ENCODE measurements at places on chromosomes 6 and 20.

- no peak for DNase-seq
Observed at GRCh38 chr6:155132617-155133016, 131.2 kb upstream of the CLDN20 start.

DNA sequence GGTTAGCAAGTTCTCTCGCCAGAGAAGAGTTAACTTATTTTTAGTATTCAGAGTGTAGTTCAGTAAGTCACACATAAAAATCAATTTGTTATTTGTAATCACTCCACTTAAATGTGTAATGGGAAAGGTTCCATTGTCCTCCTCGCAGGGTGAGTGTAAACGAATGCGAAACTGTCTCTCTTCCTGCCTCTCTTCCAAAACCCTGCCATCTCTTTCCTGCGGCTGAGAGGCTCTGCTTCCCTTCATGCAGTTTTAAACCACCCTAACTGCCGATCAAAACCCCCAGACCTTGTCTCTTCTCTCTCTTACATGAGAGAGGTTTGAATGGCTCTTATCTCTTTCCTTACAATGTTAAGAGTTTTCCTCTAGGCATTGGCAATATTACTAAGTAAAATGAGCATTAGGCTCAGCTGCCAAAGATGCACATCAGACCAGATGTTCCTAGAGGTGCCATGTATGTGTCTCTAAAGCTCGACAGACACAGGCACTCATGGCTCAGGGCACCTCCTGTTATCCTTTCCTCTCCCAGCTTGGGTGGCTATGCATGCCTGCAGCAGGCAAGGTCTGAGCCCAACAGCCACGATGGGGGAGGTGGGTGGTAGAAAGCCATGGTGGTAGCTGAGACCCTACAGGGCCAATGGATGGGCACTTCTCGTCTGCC, 91.2 kb downstream of the JARID2 start:
- no peak for DNase-seq

DNA sequence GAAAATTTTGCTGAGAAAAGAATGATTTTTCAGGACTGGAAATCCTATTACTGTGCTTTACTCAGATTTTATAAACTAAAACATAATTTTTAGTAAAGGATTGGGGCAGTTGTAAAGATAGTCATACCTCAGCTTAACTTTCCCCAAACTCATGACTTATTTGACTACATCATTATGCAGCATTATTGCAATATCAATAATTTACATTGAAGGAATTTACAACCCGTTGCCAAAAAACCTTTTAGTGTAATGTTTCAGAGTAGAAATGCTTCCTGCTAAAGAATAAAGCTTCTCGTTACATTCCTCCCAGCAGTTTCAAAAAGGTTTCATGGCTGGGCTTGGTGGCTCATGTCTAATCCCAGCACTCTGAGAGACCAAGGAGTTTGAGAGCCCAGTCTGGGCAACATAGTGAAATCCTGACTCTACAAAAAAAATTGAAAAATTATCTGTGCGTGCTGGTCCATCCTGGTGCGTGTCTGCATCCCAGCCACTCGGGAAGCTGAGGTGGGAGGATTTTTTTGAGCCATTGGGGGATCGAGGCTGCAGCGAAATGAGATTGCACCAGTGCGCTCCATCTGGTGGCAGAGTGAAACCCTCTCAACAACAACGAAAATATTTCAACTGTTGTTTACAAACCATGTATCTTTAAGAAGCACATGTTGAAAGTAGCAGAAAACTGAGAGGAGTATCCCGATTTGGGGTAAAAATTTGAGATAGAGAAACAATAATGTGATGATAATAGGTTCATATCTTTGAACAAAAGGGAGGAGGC, 4.4 kb downstream of the AMD1 start:
- DNase-seq, result peak; percentile 37

GRCh38 chr20:49700411-49701185, 13.1 kb downstream of the B4GALT5 start:
- no peak for DNase-seq

DNA sequence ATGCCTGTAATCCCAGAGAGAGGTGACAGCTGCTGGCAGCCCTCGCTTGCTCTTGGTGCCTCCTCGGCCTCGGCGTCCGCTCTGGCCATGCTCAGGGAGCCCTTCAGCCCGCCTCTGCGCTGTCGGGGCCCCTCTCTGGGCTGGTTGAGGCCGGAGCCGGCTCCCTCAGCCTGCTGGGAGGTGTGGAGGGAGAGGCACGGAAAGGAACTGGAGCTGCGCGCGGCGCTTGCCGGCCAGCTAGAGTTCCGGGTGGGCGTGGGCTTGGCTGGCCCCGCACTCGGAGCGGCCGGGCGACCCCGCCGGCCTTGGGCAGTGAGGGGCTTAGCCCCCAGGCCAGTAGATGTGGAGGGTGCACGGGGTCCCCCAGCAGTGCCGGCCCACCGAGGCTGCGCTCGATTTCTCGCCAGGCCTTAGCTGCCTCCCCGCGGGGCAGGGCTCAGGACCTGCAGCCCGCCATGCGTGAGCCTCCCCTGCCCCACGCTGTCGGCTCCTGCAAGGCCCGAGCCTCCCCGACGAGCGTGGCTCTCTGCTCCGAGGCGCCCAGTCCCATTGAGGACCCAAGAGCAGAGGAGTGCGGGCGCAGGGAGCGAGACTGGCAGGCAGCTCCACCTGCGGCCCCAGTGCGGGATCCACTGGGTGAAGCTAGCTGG, 34.6 kb downstream of the C6orf52 start:
- DNase-seq, result no peak

- DNase-seq, result no peak
Observed at GRCh38 chr6:128572294-128572693, 51.9 kb upstream of the PTPRK start.

DNA sequence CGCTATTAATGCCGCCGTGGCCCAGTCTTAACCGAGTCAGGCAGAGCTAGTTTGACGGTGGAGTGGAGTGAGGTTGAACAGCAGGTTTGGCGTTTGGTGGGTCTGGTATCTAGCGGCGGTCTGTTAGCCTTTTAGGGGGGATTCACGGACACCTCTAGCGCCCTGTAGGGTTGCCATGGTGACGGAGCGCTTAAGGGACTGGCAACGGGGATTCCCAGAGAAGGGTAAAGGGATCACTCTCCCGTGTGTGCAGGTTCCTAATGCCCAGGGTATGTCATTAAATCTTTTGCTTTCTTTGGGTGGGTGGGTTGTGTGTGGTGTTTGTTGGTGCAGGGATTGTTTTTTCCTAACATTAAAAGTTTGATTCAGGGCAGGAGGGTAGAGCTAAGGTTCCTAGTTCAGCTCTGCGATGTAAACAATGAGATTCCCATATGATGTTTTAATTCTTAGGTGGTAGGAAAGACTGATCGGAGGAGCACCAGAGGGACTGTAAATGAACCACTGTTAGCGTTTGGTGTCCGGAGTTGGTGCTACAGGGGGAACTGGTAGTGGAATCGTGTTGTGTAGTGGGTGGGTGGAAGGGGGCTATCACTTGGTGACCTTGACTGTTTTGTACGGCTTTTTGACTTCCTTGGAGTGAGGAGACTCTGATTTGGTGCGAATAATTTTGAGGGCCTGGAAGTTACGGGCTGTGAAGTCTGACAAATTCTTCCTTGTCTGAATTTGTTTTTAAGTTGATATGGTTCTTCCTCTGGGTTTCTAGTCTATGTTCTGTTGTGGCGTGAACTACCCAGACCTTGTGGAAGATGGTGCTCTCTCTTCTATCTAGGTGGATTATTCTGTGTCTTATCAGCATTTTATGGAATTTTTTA, 5.0 kb downstream of the BRD2 start:
- DNase-seq, result peak; percentile 62

- DNase-seq, result peak; percentile 6
Observed at GRCh38 chr6:150720774-150721233, 121.1 kb downstream of the PLEKHG1 start.

DNA sequence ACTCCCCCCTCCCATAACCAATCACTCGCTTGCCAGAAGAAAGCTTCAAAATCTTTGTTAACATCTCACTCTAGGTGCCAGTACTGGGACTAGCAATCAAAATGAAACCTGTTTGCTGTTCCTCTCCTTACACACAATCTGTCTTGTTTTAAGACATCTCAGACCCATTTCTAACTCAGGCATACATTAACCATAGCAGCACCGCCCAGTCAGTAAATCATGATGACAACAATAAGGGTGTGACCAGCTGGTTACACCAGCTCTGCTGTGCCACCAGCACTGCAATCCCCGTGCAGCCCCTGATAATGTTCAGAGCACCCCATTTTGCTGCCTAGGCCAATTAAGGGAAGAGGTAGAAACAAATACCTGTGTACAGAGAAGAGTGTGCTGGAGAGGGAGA, 185.2 kb upstream of the TAB2 start:
- no peak for DNase-seq

DNA sequence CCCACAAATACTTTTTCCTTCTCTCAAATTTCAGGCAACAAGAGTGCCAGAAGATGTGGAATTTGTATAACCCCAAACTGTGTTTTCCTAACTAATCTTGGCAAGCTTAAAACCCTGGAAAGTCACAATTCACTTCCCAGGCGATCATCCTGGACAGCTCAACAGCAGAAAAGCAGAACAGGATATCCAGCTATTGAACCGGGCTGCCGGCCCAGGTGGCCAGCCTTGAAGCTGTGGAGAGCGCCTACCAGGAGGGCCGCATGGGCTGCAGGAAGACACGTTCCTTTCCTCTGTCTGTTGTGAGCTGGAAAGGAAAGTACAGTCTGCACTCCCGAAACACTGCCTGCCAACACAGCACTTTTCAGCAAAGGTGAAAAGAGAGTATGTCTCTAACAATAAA, 719.7 kb upstream of the MARCKS start:
- DNase-seq, result no peak

GRCh38 chr6:10557913-10558312, 36.8 kb downstream of the GCNT2 start:
- no peak for DNase-seq

GRCh38 chr6:10415617-10416480, 975 bp upstream of the TFAP2A start:
- DNase-seq, result no peak

DNA sequence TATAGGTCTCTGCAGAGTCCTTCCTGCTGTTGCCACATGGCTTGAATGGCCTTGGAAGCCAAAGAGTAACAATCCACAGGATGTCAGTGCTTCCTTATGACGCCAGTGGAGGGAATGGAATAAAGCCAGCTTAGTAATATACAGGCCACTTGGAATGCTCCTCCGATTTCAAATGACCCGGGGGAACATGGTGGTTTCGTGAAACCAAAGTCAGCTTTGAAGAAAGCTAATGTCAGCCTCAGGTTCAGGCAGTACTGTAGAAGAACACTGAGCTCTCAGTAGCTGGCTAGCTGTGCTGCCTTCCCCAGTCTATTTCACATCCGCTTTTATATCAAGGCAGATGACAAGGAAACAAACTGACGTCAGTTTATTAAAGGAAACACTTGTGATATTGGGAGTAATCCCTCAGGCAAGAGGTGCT, 189.1 kb downstream of the DTNBP1 start:
- DNase-seq, result no peak

DNA sequence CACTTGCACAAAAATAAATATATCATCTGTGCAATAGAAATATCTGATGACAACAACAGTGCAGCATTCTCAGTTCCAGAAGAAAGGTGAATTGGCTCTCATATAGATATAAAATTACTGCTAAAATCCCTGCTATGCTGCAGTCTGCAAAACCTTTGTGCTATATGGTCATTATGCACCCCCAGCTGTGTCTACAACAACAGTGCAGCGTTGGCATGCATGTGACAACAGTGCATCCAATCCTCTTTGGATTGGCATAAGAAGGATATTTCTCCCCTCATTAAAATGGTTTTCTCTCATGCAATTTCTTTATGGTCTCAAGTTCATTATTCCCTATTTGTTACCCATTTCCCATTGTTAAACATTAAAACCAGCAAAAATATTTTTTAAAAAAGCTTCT, 23.1 kb downstream of the OR2B6 start:
- DNase-seq, result no peak

GRCh38 chr6:170114187-170114945, 176.5 kb downstream of the DLL1 start:
- no peak for DNase-seq

- DNase-seq, result no peak
Observed at GRCh38 chr6:250676-251075, 41.6 kb upstream of the DUSP22 start.

- DNase-seq, result no peak
Observed at GRCh38 chr20:10669843-10670446, 3.9 kb downstream of the JAG1 start.

DNA sequence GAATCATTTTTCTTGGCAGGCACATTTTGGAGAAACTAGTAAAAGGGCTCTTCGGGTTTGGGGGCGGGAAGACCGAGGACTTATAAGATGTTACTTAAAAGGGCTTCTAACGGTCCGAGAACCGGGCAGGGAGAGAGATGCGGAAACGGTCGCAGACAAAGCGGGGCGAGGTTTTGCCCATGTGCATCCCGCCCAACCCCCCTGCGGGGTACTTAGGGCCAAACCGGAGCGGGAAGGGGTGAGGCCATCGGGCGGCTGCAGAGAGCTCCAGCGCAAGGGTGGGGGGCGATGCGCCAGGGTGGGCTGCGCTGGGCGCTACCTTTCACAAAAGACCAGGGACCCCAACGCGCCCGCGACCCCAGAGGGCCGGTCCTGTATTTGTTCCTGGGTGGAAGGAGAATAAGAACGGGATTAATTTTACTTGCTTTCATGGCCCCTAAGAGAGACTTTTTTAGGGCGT, 616 bp downstream of the TUBB start:
- DNase-seq, result peak; percentile 82

- DNase-seq, result no peak
Observed at GRCh38 chr6:18405477-18406293, 18.5 kb downstream of the RNF144B start.

DNA sequence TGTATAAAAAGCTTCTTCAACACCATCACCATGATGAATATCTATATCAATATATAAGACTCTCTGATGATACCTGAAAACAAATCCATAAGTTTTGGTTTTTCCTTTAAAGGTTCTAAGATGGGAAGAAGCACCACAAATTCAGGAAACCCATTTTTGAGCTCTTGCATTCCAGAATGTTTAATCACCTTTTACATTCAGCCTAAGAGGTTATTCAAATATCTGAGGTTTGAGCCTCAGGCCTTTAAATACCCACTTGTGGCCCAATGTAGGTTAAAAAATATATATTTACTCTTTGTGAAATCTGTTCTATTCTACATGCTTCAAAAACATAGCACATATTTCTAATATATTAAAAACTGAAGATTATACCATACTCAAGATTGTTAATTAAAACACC, 17.6 kb downstream of the HDAC2 start:
- DNase-seq, result no peak

DNA sequence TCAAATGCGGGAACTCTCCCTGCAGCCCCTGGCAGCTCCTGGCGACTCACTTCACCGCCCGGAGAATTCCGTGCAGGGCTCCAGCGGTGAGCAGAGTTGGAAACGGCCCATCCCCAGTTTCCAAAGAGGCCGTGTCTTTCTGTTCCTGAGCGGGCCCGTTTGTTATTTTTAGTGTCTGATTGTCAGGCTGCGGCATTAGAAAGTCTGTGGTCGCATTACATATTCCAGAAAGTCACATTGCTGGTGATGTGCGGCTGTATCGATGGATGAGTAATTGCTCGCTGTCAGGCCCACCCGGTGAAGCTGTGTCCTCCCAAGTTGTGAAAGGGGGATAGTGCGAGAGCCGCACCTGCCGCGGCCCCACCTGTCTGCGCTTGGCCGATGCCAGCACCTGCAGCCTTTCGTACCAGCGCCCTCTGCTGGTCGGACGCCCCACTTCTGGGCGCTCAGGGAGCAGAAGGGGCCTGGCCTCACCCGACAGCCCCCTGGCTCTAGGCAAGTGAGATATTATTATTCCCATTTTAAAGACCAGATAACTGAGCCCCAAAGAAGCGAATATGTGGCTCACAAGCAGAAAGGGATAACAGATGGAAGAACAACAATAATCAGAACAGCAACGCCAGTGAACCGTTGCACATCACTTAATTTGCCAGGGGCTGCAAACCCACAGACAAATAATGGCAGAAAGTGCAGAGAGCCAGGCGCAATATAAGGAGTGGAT, 244.9 kb downstream of the TSHZ2 start:
- peak; percentile 84 for DNase-seq

GRCh38 chr6:55578537-55579363, at the start of gene HMGCLL1:
Gene HMGCLL1, minus strand, starts transcription at chr6:55579192. Its CDS starts 137 bp downstream, at chr6:55579055.
- DNase-seq, result peak; percentile 2

Data from activated CD4-positive, alpha-beta T cell treated with anti-CD3 and anti-CD28 coated beads for 48 hours (primary cell).